ENCODE measurements at places on chromosomes 3 and 15. TPM values are rescaled to one million over a fixed set of nuclear protein-coding genes. Genes with fewer than 3 reads are reported as not detected.

DNA sequence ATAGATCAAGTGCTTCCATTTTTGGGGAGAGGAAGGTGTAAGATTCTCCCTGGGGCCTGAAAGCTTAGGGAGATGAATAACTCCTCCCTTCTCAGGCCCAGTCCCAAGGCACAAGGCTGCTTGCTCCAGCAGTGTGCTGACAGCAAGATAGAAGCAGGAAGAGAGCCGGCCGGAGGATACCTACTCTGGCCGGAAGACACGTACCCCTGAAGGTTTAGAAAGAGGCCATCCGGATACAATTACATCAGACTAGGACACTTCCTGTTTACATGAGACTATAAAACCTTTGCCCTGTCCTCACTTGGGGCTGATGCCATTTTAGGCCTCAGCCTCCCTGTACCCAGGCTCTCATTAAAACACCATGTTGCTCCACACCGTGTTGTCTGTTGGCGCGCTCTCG lies 329.9 kb downstream of the SV2B start:
- no peak for DNase-seq

DNA sequence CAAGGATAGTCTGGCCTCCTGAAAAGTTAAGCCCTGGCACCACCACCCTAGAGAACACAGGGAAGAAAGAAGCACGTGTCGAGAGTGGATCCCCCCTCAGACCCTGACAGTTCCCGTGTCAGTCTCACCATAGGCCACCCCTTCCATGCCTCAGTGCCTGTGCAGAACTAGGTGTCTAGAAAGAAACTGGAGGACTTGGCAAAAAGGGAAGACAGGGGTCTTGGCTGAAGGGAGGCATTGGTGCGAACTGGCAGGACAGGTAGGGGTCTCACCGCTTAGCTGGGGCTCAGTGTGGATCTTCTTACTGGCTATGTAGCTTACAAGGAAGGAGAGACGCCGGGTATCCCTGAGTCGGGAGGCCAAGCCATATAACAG lies 518 bp downstream of the QARS1 start:
- DNase-seq: no peak

Gene CFAP100
- total RNA-seq: not detected

- DNase-seq: no peak
Observed at GRCh38 chr3:97974996-97975395, 2.8 kb upstream of the RIOX2 start.

GRCh38 chr3:158808697-158809096 lies 6.8 kb downstream of the MFSD1 start:
- peak; percentile 9 for DNase-seq

Gene UPK1B
- 0.21 TPM for total RNA-seq

DNA sequence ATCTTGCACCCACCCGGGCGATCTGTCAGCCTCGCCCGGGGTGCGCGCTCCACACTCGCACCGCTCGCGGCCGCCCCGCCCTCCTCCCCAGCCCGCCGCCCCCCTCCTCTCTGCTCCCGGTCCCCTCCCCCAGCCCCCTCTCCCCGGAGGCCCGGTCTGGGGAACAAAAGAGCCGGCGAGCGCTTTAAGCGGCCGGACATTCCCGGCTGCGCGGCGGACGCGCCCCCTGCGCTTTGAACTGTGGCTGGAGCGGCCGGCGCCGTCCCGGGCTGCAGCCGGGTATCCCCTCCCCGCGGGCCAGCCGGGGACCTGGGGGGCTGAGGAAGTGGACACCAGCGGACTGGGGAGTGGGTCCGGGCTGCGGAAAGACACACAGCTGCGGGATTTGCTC lies at the start of gene IGDCC3:
Gene IGDCC3, minus strand, starts transcription at position 27 of the 391 bp plus-strand sequence. CDS start 214 bp downstream, outside the sequence.
- no peak for DNase-seq

GRCh38 chr3:53719796-53720195 lies 126.4 kb downstream of the CHDH start:
- DNase-seq: no peak

- DNase-seq: peak; percentile 17
Observed at GRCh38 chr15:55742498-55742926, 440 bp downstream of the PRTG start.

Gene NR1I2
- total RNA-seq: 0.89 TPM

GRCh38 chr3:109023167-109023566 lies 69.5 kb upstream of the GUCA1C start:
- DNase-seq: no peak

GRCh38 chr3:146250449-146251382 lies at the start of gene PLSCR4:
PLSCR4 (minus strand) TSS chr3:146251105; CDS start chr3:146222071, 29,034 bp downstream.
- no peak for DNase-seq

DNA sequence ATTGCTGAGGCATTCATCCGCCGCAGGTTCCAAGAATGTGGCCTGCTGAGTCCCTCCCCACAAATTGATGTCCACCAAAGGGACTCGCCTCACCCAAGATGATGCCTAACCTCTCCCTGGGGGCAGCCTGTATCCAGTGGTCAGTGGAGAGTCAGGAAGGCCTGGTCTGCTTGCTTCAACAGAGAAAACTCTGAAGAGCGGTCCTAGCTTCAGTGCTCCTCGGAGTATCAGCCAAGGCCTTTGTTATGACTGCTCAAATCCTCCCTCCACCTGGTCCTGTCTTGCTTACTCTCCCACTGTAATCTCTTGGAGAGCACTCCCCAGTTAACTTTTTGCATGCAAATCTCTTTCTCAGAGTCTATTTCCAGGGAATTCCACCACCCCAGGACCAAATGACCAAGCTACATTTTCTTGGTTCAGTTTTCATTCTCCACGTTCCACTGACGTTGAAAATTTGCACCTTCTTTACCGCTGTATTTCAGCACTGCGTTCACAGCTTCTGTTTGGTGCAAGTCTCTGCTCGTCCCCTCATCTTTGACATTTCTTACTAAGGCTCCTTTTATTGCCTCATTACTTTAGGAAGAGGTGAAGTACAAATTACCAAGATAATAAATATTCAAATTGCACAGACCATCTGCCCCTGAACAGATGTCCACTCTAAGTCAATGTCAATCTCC lies 22.3 kb downstream of the CMTM7 start:
- DNase-seq: no peak

GRCh38 chr3:41244620-41245336 lies 45.5 kb downstream of the CTNNB1 start:
- DNase-seq: no peak

Gene C2CD4A
- 0.14 TPM for total RNA-seq

GRCh38 chr15:63500265-63501250 lies 3.8 kb upstream of the USP3 start:
- no peak for DNase-seq

DNA sequence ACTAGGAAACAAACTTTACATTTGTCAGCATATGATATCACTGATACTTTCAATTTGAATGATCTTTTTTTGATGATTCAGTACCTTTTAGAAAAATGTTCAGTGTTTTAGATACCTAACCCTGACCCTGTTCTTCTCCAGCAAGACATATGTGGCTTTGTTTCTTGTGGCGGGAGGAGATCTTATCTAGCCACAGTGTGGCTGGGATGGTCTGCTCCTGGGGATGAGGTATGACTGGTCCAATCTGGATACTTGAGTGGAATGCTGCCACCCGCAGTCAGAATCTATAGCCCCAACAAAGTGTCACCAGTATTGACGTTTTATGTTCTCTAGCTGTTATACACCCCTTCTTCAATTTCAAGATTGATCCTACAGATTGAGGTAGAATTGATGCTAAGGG lies 439.0 kb upstream of the GOLIM4 start:
- no peak for DNase-seq

Gene GLT8D1
- 24.5 TPM for total RNA-seq

- no peak for DNase-seq
Observed at GRCh38 chr3:12999147-13000140, 73.8 kb downstream of the IQSEC1 start.

- no peak for DNase-seq
Observed at GRCh38 chr3:159584421-159584820, 404.2 kb upstream of the IL12A start.

GRCh38 chr3:132537297-132537696 lies 59.8 kb upstream of the ACKR4 start:
- DNase-seq: no peak

DNA sequence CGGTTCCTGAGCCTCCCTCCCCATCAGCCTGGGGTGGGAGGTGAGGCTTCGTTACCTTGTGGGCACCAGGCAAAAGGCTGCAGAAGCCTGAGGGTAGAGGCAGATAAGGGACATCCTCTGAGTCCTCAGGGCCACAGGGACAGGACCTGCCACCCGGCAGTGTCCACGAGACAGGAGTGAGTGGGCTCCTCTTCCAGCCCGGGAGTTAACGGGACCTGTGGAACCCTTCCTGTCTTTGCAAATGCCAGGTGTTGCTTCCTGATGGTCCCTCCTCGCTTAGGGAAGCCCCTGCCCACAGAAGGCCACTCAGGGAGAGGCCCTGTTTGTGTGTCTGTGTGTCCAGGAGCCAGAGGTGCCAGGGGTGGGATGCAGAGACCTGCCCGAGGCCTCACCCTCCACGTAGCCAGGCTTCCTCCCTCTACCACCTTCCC lies 111.1 kb upstream of the ALDH1A3 start:
- no peak for DNase-seq

Gene SEMA5B
- total RNA-seq: not detected

Gene STX19
- not detected for total RNA-seq

Gene ARHGEF26
- total RNA-seq: 0.25 TPM

- DNase-seq: no peak
Observed at GRCh38 chr3:148021381-148021780, 612.2 kb downstream of the ZIC1 start.

Gene SLCO2A1
- not detected for total RNA-seq

DNA sequence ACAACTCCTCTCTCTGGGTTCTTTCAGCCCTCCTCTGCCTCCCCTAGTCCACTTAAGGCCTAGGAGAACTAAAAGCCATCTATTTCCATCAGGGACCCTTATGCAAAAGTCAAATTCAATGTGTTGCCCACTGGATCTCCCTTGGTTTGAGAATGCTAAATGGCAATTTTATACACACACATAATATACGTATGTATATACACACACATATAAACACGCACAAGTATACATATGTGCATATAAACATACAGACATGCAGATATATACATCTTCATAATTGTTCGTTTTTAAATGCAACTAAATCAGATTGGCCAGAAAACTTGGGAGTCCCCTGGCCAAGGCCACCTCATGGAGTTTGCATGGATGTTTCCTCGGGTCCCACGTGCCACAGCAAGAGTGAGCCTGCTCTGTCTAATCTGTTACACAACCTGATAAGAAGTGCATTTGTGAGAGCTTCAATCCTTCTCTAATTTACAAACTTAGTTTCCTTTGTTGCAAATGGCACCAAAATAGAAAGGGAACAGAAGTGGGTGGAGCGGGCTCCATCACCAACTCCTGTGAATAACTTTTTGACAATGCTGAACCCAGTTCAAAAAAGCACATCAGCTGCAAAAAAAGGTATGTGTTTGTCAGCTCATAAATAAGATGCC lies 84.2 kb downstream of the FOXP1 start:
- DNase-seq: no peak

GRCh38 chr3:128343287-128344051 lies 123.2 kb downstream of the DNAJB8 start:
- no peak for DNase-seq

Measured in activated naive CD4-positive, alpha-beta T cell treated with anti-CD3 and anti-CD28 coated beads for 36 hours (primary cell).